Vagina (tissue), 2 donors: ENCODE measurements at places on chromosomes 5 and 9. TPM values are rescaled to one million over a fixed set of nuclear protein-coding genes. Genes with fewer than 3 reads are reported as not detected.

Gene MSX2
- total RNA-seq = 1.2 TPM

Gene SLC34A3
- not detected for total RNA-seq

Gene HTR4
- 2.9 TPM for total RNA-seq

Gene S100Z
- not detected for total RNA-seq

Gene FGF1
- total RNA-seq = 2.0 TPM
